ENCODE measurements at places on chromosomes 2 and 18. TPM values are rescaled to one million over a fixed set of nuclear protein-coding genes. Genes with fewer than 3 reads are reported as not detected.

- peak; percentile 72 for DNase-seq
Observed at GRCh38 chr2:102033031-102033749, 41.4 kb downstream of the IL1R2 start.

The ESPNL gene
- 0.15 TPM for total RNA-seq

- DNase-seq: no peak
Observed at GRCh38 chr2:217326238-217327022, 466.6 kb upstream of the TNP1 start.

The RTN4 gene
- 419 TPM for total RNA-seq

GRCh38 chr2:232870018-232870765, at the start of gene SNORC:
TSS of gene SNORC (plus strand) at chr2:232870264. CDS start at chr2:232870342, 78 bp downstream.
- DNase-seq: peak; percentile 16

- DNase-seq: no peak
Observed at GRCh38 chr2:71694501-71695234, 241.3 kb downstream of the DYSF start.

Data from breast epithelium (tissue), 4 donors.